ENCODE measurements at places on chromosomes 2 and 18. TPM values are rescaled to one million over a fixed set of nuclear protein-coding genes. Genes with fewer than 3 reads are reported as not detected.

DNA sequence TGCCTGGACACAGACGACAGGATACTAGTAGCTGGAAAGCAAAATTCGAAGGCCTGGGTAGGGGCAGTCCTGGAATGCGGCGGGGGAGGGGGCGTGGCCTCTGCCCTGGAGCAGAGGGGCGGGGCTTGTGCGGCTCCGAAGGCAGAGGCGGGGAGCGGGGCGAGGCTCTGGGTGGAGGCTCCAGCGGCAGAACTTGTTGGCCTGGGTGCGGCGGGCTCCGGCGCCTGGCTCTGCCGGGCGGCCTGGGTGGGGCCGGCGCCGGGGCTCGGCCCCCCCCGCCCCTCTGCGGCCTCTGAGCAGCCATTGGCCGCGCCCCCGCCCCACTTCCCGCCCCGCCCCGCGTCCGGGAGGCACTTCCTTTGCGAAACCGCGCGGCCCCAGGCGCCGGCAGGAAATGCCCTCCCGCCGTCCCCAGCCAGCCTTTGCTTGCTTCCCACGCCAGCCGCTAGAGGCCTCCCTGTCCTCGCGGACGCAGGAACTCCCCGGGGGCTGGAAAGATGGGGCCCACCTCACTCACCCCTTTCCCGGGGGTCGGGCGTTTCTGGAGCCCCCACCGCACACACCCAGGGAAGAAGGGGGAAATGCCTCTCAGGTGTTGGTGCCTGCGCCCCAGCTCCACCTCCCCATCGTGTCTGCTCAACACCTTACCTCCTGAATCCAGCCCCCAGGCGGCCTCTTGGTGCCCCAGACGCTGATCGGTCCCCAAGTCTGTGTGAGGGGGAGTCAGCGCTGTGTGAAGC is 6.7 kb downstream of the CTDSP1 start:
- peak; percentile 88 for DNase-seq

- no peak for DNase-seq
Measured at GRCh38 chr2:200985799-200986198, 22.3 kb upstream of the ORC2 start.

GRCh38 chr2:172087780-172088244 is 2.5 kb downstream of the DLX1 start:
- DNase-seq: no peak

GRCh38 chr2:120825370-120826259 is 89.9 kb downstream of the GLI2 start:
- peak; percentile 74 for DNase-seq

DNA sequence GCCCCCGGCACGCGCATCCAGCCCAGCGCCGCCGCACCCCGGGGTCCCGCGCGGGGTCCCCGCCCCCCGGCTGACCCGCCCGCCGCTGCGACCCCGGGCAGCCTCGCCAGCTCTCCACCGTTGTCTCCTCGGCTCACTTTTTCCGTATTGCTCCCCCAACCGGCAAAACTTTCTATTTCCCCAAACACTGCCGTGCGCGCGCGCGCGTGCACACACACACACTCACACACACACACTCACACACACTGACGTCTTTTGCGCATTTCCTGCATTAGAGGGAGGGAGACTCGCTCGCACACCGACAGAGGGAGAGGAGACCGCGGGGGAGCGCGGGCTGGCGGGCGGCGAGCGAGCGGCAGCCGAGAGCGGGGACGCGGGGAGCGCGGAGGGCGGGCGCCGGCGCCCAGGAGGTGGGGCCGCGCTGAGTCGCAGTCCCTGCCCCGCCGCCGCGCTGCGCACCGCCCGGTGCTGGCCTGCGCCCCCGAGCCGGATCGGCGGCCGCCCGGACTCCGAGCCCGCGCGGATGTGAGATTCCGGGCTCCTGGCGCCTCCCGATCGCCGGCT is 542 bp upstream of the PRKCE start:
- DNase-seq: peak; percentile 96

- DNase-seq: no peak
Measured at GRCh38 chr18:38961880-38962279, 1396.3 kb upstream of the CELF4 start.

DNA sequence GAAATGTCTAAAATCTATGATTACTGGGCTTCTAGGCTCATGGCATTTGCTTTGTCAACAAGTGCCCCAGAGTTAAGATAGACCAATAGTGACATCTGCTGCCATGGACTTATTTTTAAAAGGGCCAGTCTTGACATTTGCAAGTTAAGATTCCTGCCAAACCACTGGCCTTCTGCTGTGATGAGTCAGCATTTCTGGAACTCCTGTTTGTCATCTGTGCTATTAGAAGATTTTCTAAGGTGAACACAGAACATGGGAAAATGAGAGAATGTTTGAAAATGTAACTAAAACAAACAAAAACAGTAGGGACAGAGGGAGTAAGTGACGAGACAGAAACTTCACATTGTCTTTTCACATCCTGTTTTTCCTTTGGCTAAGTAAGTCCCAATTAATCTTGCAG is 93.7 kb upstream of the WDR75 start:
- peak; percentile 84 for DNase-seq

DNA sequence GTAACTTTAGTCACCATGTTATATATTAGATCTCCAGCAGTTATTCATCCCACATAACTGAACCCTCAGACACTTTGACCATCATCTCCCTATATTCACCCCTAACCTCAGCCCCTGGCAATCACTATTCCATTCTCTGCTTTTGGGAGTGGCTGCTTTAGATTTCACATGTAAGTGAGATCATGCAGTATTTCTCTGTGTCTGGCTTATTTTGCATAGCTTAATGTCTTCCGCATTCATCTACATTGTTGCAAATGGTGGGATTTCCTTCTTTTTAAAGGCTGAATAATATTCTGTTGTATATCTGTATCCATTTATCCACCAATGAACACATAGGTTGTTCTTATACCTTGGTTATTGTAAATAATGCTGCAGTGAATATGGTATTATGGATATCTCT is 411.6 kb upstream of the ZEB2 start:
- DNase-seq: no peak

- no peak for DNase-seq
Measured at GRCh38 chr2:30690126-30690561, 117.1 kb downstream of the CAPN13 start.

- no peak for DNase-seq
Measured at GRCh38 chr2:218985325-218986091, 524 bp upstream of the FEV start.

GRCh38 chr2:233422649-233423551 is 68.6 kb downstream of the DGKD start:
- no peak for DNase-seq

DNA sequence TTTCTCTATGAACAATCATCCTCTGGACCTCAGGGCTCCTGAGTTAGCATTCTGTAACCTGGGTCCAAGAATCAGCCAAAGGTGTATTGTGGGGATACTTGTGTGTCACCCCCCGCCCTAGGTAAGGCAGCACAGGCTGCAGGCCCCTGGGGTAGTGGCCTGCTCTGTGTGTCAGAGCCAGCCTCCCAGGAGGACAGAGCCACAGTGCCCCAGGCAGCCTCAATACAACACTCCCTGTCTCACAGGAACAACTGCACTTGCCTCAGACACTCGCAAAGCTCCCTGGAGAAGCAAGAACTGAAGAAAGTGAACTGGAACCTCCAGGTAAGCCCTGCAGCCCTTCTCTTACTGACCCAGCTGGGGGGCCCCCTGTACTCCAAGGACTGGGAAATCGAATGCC is 121.3 kb upstream of the PPP1CB start:
- DNase-seq: no peak

DNA sequence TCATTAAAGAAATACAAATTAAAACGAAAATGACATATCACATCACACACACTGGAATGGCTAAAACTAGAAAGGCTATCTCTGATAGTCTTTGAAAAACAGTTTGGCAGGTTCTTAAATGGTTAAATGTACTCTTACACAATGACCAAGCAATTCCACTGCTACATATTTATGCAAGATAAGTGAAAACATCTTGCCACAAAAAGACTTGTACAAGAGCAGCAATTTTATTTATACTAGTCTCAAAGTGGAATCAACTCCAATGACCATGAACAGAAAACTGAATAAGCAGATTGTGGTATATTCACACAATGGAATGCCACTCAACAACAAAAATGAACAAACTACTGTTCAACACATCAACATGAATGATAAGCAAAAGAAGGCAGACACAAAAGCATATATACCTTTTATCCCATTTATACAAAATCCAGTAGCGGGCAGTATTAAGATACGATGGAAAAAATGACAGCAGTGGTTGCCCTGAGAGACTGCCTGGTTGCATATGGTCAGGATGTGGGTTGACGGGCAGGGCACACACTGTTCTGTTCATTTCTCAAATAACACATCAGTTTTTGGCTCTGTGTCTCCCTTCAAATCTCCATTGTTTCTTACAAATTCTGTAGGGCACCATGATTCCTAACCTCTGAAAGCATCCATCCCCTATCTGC is 25.4 kb downstream of the SP100 start:
- DNase-seq: no peak

Gene REEP1
- 3.9 TPM for total RNA-seq

Gene CCDC68
- 1.3 TPM for total RNA-seq

Gene LYG2
- 16.5 TPM for total RNA-seq

Gene ZSWIM2
- not detected for total RNA-seq

Gene LIMS3
- total RNA-seq: 5.9 TPM

Gene BOLL
- 0.10 TPM for total RNA-seq

Gene PDE1A
- 2.6 TPM for total RNA-seq

Gene LAMA3
- total RNA-seq: 60.6 TPM

Gene ANKRD62
- total RNA-seq: not detected

Gene CPO
- total RNA-seq: 0.89 TPM

Gene SIX2
- 0.39 TPM for total RNA-seq

Gene HOXD3
- 9.7 TPM for total RNA-seq
